Peyer's patch (tissue), 4 donors: ENCODE measurements at places on chromosomes 6 and 20. TPM values are rescaled to one million over a fixed set of nuclear protein-coding genes. Genes with fewer than 3 reads are reported as not detected.

- DNase-seq: peak; percentile 36
These were observed 29.4 kb downstream of the THBS2 start for GRCh38 chr6:169224185-169224695.

The SYNDIG1 gene
- total RNA-seq: not detected

GRCh38 chr20:63923651-63924050, 28.7 kb downstream of the DNAJC5 start:
- no peak for DNase-seq

GRCh38 chr6:33445119-33445603, 9.2 kb upstream of the ZBTB9 start:
- DNase-seq: no peak

The PAK1IP1 gene
- total RNA-seq: 6.8 TPM

The ENPP4 gene
- 22.6 TPM for total RNA-seq

The IL17A gene
- total RNA-seq: not detected

DNA sequence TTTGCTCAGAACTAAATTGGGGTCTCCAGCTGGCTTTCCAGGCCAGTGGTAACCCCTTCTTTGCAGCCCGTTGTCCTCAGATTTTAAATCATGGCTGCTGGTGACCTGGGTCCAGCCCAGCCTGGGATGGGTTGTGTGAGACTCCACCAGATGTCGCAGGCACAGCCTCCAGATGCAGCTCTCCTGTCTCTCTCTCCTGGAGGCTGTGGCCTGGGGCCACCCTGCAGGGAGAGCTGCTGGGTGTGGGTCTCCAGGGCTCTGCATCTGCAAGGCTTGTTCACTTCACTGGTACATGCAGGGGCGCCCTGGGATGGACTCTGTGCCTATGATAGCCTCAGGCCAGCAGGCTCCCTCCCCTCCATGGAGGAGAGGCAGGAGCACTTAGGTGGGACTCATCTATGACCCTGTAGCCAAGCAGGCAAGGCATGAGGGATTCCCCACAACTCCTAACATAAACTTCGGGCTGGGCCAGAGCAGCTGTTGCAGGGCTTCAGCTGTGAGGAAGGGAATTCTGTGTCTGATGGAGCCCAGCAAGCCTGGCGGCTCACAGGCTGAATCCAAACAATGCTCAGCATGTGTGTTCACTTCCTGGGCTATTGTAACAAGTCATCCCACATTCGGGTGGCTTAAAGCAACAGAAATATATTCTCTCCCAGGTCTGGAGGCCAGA, 94.7 kb upstream of the NXT1 start:
- DNase-seq: no peak
